Activated T-helper 17 cell treated with anti-CD3 and anti-CD28 coated beads, Interleukin-2, amount 50 U/mL, for 72 hours (primary cell): ENCODE measurements at places on chromosomes 16 and 17. TPM values are rescaled to one million over a fixed set of nuclear protein-coding genes. Genes with fewer than 3 reads are reported as not detected.

DNA sequence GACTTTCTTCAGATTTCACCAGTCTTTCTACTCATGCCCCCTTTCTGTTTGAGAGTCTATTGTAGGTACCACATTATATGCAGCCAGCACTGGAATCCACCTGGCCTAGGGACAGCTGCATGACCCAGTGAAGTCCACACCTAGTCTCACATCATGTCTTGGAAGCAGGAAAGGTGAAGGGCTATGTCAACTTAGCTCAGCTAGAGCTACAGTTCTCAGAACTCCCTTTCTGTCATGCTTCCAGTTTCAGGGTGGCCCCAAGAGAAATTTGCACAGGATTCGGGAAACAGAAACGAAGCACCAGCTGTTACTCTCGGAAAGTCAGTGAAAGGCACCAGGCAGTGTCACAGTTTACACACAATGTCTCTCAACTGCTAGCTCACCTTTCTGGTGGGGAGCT is 51.6 kb upstream of the NLRP1 start:
- no peak for ATAC-seq

GRCh38 chr17:33137426-33137825 is 145.8 kb downstream of the SPACA3 start:
- ATAC-seq = no peak

- no peak for ATAC-seq
Measured at GRCh38 chr16:68466174-68466573, 17.9 kb upstream of the SMPD3 start.

- no peak for ATAC-seq
Measured at GRCh38 chr16:65384441-65384840, 262.6 kb upstream of the CDH11 start.

GRCh38 chr16:1645914-1646525 is 32.1 kb upstream of the JPT2 start:
- ATAC-seq = peak; percentile 94

GRCh38 chr16:14509675-14510132 is 120.4 kb downstream of the PARN start:
- no peak for ATAC-seq

DNA sequence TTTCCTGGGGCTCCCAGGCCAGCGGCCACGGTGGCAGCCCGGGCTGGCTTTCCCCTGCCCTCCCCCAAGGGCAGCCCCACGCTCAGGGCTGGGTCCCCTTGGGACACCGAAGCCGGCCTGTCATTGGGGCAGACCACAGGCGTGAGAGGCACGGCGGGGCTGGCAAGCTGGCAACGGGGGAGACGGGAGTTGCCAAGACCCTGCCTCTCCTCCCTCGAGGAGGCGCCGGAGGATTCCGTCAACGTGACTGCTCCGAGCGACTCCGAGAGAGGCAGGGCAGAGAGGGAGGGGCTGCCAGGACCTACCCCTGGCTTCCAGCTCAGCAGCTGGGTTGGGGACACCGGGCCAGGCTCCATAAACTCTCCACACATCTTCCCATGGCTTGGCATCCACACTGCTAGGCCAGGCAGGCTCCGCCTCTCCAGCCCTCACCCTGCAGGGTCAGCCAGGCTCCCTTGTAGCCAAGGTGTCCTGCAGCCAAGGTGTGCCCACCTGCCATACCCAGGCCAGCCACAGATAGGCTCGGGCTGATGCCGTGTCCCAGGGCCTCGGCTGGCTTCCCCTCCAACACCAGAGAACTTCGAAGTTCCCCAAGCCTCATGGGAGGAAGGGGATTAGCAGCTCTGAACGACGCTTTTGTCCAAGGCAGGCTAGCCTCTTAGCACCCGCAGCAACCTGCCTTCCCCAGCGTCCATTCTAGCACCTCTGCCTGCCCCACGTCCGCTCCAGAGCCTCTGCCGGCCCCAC is 25.5 kb downstream of the TIMM22 start:
- no peak for ATAC-seq

DNA sequence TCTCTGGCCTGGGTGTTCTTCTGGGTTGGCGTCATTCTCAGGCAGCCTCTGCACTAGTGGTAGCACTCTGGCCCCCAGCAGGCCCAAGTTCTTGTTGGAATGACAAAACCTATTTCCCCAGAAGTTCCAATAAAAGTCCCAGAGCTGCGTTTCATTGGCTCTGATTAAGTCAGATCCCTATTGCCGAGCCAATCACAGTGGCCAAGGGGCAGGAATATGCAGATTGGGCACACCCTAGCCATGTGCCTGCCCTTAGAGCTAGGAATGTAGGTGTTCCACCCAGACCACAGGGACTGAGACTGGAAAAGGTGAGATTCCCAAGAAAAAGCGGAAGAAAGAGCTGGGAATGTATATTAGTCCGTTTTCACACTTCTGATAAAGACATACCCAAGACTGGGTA is 44.9 kb upstream of the POLR3E start:
- no peak for ATAC-seq

DNA sequence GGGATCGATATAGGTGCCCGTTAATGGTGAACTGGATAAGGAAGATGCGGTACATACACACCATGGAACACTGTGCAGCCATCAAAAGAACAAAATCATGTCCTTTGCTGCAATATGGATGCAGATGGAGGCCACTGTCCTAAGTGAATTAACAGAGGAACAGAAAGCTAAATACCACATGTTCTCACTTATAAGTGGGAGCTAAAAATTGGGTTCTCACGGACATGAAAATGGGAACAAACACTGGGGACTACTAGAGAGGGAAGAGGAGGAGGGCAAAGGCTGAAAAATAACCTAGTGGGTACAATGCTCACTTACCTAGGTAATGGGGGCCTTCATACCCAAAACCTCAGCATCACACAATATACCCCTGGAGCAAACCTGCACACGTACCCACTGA is 302.6 kb downstream of the XYLT1 start:
- ATAC-seq = no peak

DNA sequence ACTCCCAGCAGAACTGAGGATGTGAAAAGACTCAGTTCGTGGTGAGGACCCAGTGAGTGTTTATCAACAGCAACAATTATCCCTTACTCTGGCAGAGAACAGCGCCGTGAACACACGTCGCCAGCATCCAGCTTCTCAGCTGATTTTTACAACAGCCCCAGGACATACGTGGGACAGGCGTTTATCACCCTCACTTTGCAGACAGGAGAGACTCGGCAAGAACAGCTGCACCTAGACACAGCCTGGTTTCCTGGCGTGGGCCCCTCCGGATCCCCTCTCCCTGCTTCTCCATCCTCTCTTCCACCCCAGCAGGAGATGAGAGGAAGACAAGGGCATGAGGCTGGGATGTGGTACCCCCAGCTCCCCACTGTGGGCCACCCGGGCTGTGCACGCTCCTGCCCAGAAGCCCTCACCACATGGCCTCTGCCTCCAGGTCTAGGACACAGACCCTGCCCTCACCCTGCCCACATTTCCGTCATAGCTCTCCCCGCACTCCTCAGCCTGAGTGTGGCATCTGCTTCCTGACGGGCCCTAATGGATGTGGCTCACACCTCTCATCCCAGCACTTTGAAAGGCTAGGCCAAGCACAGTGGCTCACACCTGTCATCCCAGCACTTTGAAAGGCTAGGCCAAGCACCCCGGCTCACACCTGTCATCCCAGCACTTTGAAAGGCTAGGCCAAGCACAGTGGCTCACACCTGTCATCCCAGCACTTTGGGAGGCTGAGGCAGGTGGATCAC is 17.5 kb downstream of the ABR start:
- no peak for ATAC-seq

- ATAC-seq = peak; percentile 66
Measured at GRCh38 chr16:11407047-11407982, 62.1 kb downstream of the RMI2 start.

DNA sequence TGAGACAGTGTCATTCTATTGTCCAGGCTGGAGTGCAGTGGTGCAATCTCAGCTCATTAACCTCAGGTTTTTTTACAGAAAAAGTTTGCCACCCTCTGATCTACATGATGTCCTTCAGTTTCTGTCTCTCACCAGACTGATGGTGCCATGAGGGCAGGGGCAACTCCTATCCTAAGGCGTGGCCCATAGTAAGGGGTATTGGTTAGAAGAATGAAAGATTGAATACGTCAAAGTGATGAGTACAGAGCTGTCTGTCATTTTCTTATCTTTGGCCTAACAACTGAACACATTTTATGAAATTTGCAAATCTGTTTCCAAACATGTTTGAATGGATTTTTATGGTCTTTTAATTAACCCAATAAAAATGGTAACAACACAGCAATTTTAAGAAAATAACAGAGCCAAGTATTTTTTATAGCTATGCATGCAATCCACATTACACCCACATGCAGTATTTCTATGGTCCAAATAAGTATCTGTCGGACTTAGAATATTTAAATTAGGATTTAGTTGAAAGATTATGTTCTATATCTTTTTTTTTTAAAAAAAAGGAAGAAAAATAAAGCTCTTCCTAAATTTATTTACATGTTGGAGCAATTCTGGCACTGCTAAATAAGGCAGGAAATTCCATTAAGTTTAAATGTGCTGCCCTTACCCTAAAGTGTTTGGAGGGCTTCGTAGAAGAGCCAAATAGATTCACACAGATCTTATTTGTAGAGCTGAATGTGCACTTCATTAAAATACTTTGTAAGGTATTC is 192.8 kb downstream of the WWOX start:
- ATAC-seq = no peak

- ATAC-seq = no peak
Measured at GRCh38 chr16:79757163-79757562, 156.6 kb upstream of the MAF start.

- no peak for ATAC-seq
Measured at GRCh38 chr17:2172077-2172851, 117.4 kb downstream of the HIC1 start.

- ATAC-seq = no peak
Measured at GRCh38 chr16:27444470-27444869, 42.5 kb downstream of the IL21R start.

- ATAC-seq = no peak
Measured at GRCh38 chr17:76292567-76292966, 15.5 kb downstream of the QRICH2 start.

PDIA2 gene
- not detected for total RNA-seq

USP32 gene
- total RNA-seq = 42.2 TPM

RFWD3 gene
- 71.5 TPM for total RNA-seq

CCL4 gene
- 26.1 TPM for total RNA-seq

MYH2 gene
- not detected for total RNA-seq

NPIPA8 gene
- total RNA-seq = 35.7 TPM

DLX3 gene
- total RNA-seq = not detected
